ENCODE measurements at places on chromosomes 3 and 15.
A peak's percentile ranks its signal among the peaks of the same experiment; 100 is the strongest.

- DNase-seq: no peak
These were observed 57.3 kb upstream of the RNF7 start for GRCh38 chr3:141680620-141681389.

- no peak for DNase-seq
These were observed 86.2 kb downstream of the NPAP1 start for GRCh38 chr15:24761704-24762302.

- no peak for DNase-seq
These were observed 35.6 kb upstream of the ARHGEF3 start for GRCh38 chr3:56837196-56837955.

DNA sequence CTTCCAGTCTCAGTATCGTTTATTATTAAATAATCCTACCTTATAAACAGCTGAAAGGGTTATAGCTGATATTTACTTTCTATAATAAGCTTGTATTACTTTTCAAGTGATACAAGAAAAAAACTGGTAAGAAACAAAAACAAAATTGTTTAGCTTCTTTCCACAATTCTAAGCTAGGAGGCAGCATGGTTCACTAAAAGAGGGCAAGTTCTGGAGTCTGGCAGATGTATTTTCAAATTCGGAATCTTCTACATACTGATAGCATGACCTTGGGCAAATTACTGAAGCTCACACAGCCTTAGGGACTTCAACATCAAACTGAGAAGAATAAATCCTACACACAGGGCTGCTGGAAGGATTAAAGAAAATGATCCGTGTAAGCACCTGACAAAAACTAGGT, 15.4 kb downstream of the C15orf62 start:
- DNase-seq: no peak

GRCh38 chr3:198062068-198062465, 102.0 kb downstream of the LMLN start:
- no peak for DNase-seq

DNA sequence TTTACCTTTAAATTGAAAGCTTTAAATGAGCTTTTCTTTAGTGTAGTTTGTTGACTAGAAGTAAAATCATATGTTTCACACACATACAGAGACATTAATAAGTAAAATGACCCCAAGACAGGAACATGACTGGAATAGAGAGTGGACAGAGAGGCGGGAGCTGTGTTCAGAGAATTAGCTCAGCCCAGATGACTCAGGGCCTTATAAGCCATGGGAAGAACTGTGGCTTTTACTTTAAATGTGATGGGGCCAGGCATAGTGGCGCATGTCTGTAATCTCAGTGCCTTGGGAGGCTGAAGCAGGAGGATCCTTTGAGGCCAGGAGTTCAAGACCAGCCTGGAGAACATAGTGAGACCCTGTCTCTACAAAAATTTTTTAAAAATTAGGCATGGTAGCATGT, 26.7 kb downstream of the SACM1L start:
- DNase-seq: no peak

DNA sequence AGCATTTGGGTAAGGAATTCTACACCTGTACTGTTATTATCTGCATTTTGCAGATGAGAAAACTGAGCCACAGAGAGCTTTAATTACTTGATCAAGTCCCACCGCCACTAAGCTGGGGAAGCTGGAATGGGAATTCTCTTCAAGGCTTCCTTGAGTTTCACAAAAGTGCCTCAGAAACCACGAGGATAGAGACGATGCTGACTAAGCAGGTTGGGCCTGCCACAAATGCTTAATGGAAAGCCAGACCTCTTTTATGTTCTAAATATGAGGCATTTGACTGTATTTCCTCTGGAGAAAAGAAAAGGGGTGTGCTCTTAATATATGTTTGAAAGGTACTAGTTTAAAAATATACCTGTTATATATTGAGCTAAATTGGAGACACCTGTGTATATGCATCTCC, 34.7 kb downstream of the ADAMTS9 start:
- no peak for DNase-seq

GRCh38 chr3:183275937-183276336, 22.9 kb downstream of the B3GNT5 start:
- no peak for DNase-seq

- DNase-seq: no peak
These were observed 10.7 kb downstream of the VIPR1 start for GRCh38 chr3:42513121-42513520.

GRCh38 chr3:191531434-191531972, 70.5 kb downstream of the PYDC2 start:
- DNase-seq: no peak

GRCh38 chr15:61415617-61416120, 186.6 kb upstream of the RORA start:
- DNase-seq: no peak

GRCh38 chr3:75737831-75738493, 47.4 kb downstream of the ZNF717 start:
- DNase-seq: no peak

DNA sequence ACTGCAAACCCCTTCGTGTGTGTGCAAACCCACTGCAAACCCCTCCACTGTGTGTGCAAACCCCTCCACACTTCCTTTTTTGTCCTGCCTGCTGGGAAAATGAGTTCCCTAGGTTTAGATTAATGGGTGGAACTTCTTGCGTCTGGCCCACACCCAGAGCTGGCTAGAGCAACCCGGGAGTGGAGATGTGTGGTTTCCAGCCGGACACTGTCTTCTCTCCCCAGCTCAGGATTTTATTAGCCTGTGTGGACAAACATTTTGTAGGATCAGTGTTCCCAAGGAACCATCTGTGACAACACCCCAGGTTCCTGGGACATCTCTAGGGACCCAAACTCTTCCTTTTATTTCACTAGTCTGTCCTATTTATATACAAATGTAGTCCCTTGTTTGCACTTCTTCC, 9.6 kb upstream of the LRRK1 start:
- DNase-seq: no peak

DNA sequence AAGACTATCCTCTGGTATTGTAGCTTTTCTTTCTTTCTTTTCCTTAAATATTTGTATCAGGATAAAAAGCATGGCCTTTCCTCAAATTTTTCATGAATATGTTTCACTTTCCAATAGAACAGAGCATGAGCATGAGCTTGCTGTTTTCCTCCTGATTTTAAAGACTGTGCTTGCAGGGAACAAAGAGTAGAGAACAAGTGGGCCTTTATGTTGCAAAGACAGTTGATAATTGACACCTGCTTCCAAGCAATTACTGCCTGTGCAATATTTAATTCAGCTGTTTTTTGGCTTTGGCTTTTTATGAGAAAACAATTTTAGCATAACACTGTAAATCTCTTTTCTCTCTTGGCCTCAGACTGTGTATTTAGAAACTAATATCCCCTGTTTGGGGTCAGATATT, 263.6 kb upstream of the AZI2 start:
- no peak for DNase-seq

GRCh38 chr3:32403663-32404062, 12.0 kb downstream of the CMTM7 start:
- no peak for DNase-seq

GRCh38 chr15:85000189-85000864, 18.7 kb downstream of the PDE8A start:
- no peak for DNase-seq

DNA sequence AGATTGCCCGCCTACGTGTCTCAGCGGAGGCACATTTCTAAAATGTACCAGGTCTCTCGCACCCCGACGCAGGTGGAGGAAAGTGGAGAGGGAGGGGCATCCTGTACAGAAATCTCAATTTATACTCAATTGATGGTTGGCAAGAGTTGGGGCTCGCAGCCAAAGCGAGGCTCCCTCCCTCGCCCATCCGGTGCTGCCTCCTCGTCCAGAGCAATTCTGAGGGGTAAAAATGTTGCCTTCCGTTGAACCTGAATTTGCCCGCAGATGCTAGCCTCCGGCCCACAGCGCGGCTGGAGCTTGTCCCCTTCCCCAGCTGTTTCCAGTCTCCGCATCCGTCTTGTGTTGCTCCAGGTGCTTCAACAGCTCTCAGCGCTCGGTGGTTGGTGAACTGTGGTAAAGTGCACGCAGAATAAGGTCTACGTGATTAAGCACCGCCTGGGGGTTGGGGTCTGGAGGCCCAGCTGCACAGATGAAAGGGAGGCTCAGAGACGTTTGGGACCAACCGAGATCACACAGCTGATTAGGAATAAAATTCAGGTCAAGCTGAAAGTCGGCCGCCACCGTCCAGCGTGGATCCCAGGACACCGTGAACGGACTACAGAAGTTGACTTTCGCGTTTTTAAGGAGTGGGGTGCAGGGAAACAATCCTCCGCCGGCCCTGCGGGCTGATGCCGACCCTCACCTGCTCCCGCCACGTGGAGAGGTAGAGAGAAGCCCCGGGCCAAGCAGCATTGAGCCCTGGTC, 846 bp upstream of the POLG start:
- no peak for DNase-seq

DNA sequence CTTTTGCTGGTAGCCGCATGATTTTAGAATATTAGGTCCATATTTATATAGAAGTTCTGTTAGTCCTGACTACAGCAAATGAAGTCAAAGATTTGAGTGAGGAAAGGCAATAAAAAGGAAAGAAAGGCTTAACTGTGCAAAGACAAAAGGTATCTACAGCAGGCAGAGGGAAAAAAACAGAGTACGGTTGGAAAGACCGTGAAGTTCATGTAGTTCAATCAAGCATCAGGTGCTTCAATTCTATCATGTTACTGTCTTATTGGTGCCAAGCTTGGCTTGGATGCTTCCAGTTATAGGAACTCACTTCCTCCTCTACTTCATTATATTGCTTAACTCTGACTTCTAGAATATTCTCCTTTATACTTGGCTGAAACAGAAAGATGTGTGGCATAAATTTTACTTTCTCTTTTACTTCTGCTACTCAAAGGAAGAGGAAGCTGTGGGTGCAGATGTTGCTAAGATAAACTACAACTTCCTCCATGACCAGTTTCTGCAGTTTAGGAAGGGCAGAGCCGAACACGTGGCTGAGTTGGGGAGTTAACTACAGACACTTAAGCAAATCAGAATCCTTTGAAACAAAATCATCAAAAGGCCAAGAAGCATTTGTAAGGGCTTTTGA, 72.6 kb upstream of the ZBED2 start:
- DNase-seq: peak; percentile 33

GRCh38 chr15:35671197-35671596, 125.2 kb upstream of the DPH6 start:
- DNase-seq: no peak

DNA sequence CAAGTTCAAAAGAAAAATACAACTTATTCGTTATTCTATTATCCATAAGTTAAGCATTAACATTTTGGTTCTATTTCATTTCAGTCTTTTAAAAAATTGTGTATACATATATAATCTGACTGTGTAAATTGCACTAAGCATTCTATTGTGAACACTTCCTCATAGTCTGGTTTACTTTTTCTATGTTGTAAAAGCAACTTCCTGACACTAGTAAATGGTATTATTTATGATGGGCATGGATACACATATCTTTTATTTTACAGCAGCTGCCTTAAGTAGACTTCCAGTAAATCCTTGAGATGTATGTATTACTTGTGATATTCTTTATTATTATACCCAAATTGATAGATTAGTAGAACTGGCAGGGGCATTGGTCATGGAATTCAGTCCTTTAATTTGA, 58.2 kb downstream of the FNDC3B start:
- no peak for DNase-seq

GRCh38 chr3:171444001-171444690, 16.1 kb downstream of the TNIK start:
- no peak for DNase-seq

- no peak for DNase-seq
These were observed 593.9 kb downstream of the TUSC7 start for GRCh38 chr3:117303443-117303842.

GRCh38 chr3:114707252-114707860, 413.5 kb downstream of the TIGIT start:
- no peak for DNase-seq

DNA sequence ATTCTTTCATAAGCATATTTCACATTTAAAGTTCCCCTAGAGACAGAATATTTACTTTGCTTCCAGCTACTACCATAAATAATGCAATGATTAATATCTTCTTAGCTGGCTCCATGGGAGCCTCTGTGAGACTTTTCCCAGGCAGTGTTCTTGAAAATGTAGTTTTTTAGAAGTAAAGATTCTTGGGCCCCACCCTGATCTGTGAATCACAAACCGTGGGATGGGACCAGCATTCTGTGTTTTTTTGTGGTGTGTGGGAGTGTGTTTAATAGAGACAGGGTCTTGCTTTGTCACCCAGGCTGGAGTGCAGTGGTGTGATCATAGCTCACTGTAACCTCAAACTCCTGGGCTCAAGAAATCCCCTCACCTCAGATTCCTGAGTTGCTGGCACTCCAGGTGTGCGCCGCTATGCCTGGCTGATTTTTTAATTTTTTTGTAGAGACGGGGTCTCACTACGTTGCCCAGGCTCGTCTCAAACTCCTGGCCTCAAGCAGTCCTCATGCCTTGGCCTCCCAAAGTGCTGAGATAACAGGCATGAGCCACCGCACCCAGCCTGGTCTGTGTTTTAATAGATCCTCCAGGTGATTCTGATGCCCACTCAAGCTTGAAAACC, 83.0 kb downstream of the KLHL25 start:
- DNase-seq: peak; percentile 64

DNA sequence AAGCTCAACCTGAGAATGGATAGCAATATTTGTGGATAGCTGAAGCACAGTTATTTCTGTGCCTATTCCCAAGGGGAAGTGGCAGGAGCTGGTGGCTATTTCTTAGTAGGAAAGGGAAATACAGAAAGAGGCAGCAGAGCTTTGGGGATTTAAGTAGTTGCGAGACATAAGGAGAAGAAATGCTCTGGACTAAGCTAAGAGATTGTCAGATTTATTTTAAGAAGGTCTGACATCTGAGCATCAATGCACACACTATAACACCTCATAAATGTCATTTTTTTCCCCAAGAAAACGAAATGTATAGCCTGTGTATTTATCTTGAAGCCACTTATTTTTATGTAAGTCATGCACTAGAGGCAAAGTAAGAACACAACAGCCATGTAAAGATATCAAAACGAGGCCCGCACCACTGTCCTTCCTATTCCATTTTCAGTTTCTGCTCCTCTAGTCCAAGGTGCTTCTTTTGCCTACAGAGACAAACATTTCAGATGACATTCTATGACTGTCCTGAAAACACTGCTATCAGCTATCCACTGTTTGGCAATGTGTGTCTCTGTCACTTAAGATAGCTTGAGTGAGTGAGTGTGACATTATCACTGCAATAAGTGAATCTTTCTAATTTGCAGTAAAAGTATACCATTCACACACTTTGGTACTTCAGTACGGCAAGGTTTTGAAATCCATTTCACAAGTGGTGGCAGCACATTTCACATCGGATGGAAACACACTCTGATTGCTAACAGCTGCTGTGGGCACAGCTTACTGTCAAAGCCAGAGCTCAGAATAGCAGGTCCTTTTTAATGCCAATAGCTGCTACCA, 62.7 kb upstream of the ICE2 start:
- no peak for DNase-seq

GRCh38 chr15:94972314-94972713, 741.0 kb downstream of the MCTP2 start:
- no peak for DNase-seq

DNA sequence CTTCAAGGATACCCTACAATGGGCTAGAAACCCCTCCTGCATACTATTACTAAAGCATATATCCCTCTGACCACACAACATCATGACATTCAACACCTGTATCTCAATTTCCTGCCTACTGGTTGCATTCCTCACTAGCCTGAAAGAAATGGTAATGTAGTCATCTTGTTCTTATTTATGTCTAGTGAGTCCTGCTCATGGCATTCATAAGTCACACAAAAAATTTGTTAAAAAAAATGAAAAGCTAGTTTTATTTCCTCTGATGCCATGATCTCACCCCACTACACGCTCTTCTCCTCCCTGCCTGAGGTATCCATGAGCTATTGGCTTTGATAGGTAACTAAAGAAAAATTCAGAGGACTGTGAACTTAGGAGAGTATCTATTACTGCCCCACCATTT, 284.5 kb downstream of the ZNF385D start:
- DNase-seq: no peak

GRCh38 chr15:69659454-69660050, 206.9 kb downstream of the RPLP1 start:
- DNase-seq: no peak

Data from stimulated activated CD4-positive, alpha-beta T cell treated with anti-CD3 and anti-CD28 coated beads, Interleukin-4, amount 100 ng/mL, for 4 hours (primary cell).